ENCODE measurements at places on chromosomes 2 and 18.
A peak's percentile ranks its signal among the peaks of the same experiment; 100 is the strongest.

DNA sequence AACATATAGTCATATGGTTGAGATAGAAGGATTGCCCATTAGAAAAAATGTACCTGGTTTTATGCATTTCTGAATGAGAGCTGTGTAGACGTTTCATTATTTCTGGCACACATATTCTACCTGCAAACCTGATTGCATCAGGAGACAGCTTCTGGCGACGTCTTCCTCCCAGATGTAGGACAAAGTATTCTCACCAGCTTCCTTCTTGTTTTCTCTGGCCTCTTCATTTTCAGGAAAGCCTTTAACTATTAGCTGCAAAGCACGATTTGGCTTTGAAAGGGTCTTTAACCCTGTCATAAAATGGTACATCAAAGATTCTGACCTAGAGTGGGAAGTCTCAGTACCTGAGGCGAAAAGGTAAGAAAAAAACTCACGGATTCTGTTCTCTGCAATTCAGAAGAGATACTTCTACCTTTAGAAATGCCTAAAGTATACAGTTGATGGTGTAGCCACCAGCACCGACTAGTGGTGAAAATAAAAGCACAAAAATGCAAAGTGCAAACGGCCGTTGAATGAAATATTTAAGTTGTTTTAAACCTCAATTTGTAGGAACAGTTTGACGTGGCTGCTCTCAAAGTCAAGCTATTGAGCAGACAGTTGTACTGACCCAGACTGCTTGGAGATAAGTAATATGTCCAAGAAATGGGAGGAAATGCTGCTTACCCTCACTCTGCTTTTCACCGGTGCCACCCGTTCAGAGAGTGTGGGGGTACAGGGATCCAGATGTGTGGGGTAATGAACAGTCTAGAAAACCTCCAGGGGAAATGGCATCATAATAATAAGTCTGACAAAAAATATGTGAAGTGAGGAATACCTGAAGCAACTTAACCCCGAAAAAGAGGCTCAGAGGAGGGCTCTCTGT lies 20.2 kb downstream of the IL18RAP start:
- DNase-seq, result no peak

GRCh38 chr2:74067221-74067747 lies 80.4 kb downstream of the BOLA3 start:
- DNase-seq, result no peak

DNA sequence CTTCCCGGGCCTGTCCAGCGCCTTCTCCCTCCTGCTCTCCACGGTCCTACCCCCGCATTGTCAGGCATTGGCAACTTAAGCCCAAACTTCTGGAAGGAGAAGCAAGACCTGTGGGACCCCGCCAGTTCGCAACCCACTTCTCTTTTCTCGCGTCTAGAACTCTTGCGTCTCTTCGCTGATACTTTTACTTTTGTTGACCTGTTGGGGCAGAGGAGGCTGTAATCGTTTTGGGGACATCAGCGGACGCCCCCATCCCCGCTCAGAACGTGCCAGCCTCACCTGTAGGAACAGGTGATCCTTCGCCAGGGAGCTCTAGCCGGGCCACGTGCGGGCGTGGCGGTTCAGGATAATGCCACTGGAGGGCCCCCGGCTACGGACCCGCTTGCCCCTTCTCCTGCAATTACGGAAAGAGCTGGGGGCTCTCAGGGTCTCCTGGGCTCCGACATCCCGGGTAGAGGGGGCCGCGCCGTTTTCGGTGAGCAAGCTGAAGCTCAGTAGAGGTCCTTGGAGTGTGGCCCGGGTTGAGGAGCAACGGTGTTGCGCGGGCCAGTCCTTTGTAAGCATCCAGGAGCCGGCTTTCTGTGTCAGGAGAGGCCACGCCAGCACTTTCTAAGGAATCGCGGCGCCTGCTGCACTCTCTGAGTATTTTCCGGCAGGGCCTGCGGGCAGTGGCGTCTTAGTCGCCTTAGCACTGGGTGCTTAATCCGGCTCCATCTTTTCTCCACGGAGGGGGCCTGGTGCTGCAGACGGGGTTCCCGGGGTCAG lies 1.6 kb downstream of the MTCL1 start:
- DNase-seq, result no peak

DNA sequence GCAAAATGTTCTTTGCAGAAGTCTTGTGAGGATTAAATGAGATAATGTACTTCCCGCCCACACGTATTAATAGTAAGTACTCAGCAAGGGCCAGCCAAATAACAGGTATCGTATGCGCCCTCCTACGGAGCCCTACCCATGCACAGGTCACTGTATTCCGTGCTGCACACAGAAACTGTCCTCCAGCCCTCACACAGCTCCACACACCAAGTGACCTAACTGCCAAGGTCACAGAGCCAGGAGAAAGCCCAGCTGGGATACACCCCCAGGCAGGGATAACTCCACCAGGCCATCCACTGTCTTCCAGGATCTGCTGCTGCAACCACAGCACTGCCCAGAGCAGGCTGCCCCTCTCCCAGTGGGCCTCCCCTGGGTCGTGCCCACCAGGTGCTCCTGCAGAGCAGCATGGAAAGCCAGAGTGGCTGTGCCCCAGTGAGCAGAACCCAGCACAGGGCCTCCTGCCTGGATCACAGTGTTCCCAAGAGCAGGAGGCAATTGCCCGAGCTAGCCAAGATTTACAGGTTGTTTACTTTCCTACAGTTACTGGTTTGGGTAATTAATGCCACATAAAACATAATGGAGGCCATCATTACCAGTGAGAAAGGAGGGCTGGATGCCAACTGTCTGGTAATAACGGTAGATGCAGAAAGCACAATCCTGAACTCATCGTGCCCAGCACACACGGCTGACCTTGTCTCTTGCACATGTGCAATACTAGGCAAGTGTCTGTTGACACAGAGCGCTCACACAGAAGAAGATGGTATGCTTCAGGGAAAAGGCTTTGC lies 24.4 kb downstream of the TFCP2L1 start:
- DNase-seq, result no peak

DNA sequence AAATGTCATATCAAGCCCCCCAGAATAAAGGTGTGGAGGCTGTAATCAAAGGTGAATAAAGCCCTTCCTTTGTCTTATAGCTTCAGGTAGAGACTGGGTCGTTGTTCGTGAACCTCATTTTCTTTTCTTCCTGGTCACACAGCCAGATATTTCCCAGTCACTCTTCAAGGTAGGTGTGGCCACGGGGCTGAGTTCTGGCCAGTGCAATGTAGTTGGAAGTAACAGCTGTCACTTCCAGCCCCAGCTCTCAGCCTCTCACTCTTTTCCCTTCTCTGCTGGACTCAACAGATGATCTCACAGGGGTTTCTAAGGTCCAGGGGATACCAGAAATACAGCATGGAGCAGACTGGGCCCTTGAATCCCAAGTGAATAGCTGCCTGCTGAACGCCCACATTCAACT lies 15.8 kb upstream of the TRPM8 start:
- DNase-seq, result no peak

- DNase-seq, result no peak
These were observed 641.9 kb downstream of the SLC4A3 start for GRCh38 chr2:220269367-220269766.

- no peak for DNase-seq
These were observed 1019.6 kb upstream of the PIK3C3 start for GRCh38 chr18:40935423-40935822.

- no peak for DNase-seq
These were observed 993.1 kb upstream of the TMEFF2 start for GRCh38 chr2:193187816-193188215.

GRCh38 chr18:49411928-49412327 lies 48.5 kb downstream of the DYM start:
- no peak for DNase-seq

DNA sequence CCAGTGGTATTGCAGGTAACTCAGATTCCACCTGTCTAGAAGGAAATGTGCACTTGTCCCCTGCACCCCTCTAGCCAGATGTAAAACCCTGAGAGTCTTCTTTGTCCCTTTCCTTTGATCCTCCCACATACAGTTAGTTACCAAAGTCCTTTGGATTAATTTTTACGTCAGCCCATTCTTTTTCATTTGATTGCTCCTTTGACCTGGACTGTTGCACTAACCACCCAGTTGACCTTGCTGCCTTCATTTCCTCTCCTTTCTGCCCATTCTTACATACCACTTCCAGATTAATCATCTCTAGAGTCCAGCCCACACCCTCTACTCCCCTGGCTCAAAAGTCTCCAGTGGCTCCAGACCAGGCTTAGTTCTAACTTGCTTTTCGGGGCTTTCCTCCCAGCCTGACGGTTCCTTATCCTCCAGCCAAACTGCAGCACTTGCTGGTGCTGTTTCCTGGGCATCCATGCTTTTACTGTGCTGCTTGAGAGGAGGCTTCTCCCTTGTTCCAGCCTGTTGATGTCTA lies 99.3 kb downstream of the SPTBN1 start:
- no peak for DNase-seq

- DNase-seq, result no peak
These were observed 24.5 kb downstream of the ELAC1 start for GRCh38 chr18:50992351-50992762.

GRCh38 chr18:76981396-76981968 lies 151.1 kb downstream of the MBP start:
- no peak for DNase-seq

GRCh38 chr2:54665436-54665856 lies 58.0 kb upstream of the EML6 start:
- peak; percentile 65 for DNase-seq

DNA sequence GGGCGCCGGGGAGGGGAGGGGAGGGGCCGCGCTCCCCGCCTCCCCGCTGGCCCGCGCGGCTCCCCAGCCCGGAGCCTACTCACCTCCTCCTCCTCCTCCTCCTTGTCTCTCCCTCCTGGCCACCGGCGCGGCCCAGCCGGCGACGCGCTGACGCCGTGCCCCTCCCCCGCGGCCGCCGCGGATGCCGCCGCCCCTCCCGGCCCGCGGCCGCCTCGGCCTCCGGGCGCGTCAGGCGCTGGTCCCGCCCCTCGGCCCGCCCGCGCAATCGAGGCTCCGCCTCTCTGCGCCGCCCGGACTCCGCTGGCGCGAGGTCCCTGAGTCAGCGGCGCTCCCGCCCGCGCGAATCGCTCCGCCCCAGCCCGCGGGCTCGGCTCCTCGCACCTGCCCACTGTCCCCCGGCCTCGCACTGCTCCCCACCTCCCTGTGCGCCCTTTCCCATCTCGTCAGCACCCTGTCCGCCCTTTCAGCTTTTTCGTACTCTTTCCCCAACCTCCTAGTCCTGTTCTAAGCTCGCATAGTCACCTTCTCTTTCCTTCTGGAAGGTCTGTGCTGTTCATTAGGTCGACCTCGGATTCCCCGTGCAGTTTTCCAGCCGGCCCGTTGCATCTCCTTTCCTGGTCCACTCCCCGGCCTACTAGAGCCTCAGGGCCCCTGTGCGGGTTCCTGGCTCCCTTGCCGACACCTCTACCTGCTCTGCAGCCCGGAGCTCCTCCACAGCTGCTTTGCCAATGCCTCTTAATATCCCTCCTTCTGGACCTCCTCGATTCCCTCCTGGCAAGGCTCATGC lies 187.4 kb downstream of the ZEB2 start:
- DNase-seq, result peak; percentile 24

GRCh38 chr2:217870528-217871011 lies 132.2 kb downstream of the TNS1 start:
- DNase-seq, result no peak

GRCh38 chr2:237388036-237388435 lies 25.9 kb downstream of the COL6A3 start:
- no peak for DNase-seq

DNA sequence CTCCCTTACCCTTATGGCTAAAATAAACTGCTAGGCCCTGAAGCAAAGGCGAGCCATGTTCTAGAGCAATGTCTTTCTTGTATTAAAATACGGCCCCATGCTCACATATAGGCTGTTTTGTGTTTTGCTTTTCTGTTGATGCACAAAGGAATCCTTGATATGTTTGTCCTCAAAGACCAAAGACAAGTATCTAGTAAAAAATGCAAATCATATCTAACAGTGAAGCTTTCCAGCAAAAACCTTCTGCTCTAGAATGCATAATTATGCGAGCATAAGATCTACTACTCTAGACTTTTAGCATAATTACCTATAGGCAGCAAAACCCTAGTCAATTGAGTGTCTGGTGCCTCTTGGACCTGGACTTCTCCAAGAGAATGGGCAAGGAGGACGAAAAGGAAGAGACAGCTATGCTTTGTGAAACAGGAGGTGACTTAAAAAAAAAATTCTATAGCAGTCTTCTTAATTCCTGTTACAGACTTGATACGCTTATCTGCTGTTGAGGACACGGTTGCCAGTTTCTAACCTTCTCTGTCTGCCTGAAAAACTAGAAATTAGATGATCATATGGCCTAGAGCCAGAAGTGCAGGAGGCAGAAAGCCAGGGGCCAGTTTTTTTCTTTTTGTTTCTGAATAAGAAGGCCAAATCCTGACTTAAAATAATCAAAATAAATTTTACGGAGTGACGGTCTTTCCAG lies 1.5 kb upstream of the AMMECR1L start:
- no peak for DNase-seq

Data from SHP77 treated with DMSO at 0.1 percent for 48 hours (cell line).